NK-92 treated with Interleukin-12 subunit alpha and Interleukin-12 subunit beta, amount 100 ng/mL, for 24 hours (cell line): ENCODE measurements at places on chromosomes 6 and 20.

DNA sequence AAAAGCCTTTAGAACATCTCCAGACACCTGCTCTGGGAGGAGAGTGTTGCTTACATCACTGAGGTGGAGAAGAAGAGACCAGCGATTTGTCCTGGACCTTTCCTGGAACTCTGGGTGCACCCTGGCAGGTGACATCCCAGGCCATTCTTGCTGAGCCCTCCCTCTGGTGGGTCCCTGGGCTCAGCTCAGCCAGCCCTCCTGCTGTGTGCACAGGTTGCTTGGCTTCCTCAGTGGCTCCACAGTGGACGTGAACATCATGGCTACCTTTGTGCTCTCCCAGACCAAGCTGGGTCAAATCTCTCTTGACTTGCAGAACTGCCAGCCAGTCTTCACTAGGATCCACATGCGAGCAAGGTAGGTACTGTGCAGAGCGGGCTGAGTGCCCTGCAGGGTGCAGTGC, 19.9 kb upstream of the BPIFA2 start:
- DNase-seq, result no peak

- DNase-seq, result no peak
Measured at GRCh38 chr6:12119085-12119588, 107.0 kb downstream of the HIVEP1 start.

- DNase-seq, result no peak
Measured at GRCh38 chr20:47532002-47532401, 30.3 kb downstream of the NCOA3 start.

- DNase-seq, result no peak
Measured at GRCh38 chr6:156309017-156309416, 468.2 kb upstream of the ARID1B start.

- DNase-seq, result peak; percentile 76
Measured at GRCh38 chr6:73452107-73452461, at the start of gene CGAS. CGAS (minus strand) TSS chr6:73452297; CDS start chr6:73452181, 116 bp downstream.

GRCh38 chr6:47710295-47710694, 11.9 kb downstream of the ADGRF4 start:
- no peak for DNase-seq

DNA sequence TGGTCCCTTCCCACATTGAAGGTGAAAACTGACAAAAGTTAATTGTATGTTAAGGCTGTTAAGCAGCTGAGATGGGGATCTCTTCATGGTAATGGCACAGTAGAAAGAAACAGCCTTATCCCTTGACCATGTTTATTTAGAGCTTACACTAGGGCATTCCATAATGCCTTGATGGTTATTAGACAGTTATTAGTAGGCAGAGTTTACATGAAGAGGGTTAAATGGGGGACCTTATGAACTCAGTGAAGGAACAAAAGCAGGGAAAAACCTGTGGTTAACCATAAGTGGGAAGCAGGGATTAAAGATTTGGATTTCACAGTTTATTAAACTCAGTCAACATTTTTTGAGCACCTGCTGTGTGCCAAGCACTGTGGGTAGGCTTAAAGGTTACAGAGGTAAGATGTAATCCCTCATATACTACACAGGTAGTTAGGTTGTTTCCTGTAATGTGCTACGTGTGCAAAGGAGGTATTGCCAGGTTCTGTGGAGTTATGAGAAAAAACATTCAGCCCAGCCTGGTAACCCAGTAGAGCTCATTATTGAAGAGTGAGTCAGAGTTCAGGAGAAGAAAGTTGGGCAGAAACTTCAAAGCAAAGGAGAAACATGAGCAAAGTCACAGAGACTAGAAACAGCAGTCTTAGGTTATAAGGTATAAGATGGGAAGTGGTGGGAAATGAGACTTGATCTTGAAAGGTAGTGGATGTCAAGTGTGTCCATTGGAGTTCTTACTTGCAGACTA, 32.3 kb upstream of the GNRH2 start:
- DNase-seq, result no peak
